ENCODE measurements at places on chromosomes 7 and 10.

DNA sequence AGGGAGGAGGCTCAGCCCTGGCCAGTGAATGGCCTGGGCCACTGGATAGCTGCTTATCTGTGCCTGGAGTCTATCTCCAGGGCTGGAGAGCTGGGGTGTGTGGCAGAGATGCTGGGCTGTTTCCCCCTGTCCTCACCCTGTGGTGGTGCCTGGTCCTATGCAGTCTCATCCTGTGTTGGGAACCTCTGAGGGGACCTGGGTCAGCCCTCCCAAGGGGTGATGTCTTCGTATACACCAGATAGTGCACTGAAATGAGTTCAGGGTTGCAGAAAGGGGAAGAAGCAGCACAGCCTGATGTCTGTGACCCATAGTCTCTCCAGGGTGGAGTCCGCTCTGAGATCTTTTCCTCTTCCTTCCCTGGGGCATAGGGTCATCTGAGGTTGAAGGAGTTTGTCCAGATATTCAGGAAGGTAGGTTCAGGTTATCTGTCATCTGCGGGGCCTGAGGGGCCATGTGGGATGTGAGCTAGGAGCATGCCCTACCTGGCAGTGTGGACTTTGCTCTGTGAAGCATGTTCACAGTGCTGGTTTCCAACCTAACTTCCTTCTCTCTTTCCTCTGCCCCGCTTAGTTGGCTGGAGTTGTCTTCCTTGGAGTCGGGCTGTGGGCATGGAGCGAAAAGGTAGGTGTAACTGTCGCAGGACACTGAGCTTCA, 33.4 kb upstream of the SH2D4B start:
- DNase-seq = no peak

DNA sequence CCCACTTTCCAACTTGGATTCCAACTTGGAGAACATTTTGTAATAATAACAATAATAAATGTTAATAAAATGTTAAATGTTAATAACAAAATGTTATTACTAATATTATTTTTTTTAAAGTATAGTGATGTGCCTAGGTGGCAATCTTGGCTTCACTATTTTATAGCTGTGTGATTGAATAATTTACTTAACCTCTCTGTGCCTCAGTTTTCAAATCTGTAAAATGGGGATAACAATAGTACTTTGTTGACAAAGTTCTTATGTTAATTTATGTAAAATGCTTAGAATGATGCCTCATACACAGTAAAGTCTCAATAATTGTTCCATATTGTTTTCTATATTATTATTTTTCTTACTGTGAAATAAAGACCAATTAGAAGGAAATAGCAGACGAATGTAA, 23.3 kb upstream of the TMEM26 start:
- DNase-seq = no peak

- DNase-seq = no peak
These were observed 56.8 kb downstream of the ZNF438 start for GRCh38 chr10:30974773-30975415.

GRCh38 chr10:126561294-126561920, 109.1 kb downstream of the C10orf90 start:
- DNase-seq = peak; percentile 62

- DNase-seq = no peak
These were observed 30.0 kb downstream of the MYOF start for GRCh38 chr10:93452143-93452542.

GRCh38 chr7:158740013-158740656, 35.5 kb upstream of the NCAPG2 start:
- no peak for DNase-seq

DNA sequence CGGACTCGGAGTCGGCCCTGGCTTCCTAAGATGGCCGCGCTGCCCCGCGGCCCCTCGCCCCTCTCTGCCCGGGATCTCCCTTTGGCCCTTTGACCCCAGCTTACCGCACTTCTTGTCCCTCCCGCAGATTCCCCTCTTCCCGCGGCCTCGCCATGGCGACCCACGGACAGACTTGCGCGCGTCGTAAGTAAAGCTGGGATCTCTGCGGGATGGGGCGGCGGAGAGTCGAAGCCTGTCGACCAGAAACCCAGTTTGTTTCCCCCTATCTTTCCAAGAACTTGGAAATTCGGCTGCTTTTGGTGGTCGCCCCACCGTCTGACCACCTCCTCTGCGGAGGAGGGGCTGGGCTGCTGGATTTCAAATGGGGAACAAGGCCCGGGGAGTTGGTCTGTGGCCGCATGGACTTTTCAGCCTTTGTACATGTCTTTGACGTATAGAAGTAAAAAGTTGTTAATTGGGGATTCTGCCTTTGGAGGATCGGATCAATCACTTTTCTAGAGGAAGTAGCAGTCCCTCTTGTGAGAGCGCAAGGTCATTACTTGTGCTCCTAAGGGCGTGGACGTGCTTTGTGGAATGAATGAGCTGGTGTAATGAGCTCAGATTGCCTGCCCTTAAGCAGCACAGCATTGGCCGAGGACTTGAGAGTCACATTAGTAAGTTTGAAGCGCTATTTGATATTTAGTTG, 553 bp downstream of the VDAC2 start:
- peak; percentile 60 for DNase-seq

GRCh38 chr10:2985729-2986232, 81.6 kb upstream of the PFKP start:
- no peak for DNase-seq

- DNase-seq = no peak
These were observed 102.6 kb upstream of the LYZL1 start for GRCh38 chr10:29186221-29186620.

DNA sequence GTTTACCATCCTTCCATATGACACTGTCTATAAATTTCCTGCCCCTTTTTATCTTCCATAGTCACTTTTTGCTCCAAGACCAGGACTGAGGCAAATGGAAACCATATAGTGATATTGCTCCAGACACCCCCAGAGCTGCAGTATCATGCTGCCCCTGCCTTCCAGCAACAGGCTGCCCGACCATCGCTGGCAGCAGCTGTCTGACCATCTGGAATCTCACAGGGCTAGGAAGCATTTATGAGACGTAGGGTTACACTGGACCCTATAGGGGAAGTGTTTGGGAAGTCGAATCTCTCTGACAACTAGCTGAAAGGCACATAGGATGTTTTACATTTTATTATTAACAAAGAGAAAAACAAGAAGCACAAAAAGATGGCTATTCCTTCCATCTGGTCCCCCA, 19.4 kb downstream of the ENO4 start:
- DNase-seq = no peak

GRCh38 chr7:1754345-1754908, 84.3 kb downstream of the ELFN1 start:
- DNase-seq = no peak

DNA sequence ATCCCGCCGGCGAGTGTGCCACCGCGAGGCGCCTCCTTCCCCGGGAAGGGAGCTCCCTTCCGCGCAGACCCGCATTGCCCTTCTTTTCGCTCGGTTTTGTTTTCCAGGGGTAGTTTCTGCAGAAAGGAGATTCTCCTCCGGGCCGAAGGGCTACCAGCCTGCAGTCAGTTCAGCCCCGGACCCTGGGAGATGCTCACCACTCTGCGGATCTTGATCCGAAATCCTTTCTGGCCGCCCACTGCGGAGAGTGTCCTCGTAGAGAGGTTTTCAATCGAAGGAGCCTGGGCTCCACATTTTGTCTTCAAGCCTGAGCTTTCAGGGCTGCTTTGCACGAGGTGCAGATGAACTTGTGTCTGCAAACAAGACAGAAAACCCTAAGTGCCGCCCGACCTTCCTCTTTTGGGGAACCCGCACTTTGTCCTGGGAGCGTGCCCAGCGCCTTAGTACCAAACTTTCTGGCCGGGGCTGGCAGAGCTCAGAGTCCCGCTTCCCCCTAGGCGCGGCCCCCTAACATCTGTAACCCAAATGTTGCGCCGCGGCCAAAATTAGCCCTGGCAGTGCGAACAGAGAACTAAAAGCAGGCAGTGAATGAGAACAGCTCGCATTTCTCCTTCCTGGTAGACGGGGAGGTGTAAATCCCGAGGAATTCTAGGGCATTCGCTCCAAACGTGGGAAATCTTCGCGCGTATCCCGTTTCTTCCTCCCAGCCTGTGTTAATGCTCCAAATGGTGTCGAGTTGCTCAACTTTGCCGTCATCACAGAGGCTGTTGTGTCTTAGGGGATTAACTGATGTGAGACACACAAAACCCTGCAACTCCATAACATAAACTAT, 6.7 kb upstream of the EN2 start:
- DNase-seq = peak; percentile 70

GRCh38 chr10:32411797-32412498, 34.0 kb upstream of the CCDC7 start:
- peak; percentile 24 for DNase-seq

DNA sequence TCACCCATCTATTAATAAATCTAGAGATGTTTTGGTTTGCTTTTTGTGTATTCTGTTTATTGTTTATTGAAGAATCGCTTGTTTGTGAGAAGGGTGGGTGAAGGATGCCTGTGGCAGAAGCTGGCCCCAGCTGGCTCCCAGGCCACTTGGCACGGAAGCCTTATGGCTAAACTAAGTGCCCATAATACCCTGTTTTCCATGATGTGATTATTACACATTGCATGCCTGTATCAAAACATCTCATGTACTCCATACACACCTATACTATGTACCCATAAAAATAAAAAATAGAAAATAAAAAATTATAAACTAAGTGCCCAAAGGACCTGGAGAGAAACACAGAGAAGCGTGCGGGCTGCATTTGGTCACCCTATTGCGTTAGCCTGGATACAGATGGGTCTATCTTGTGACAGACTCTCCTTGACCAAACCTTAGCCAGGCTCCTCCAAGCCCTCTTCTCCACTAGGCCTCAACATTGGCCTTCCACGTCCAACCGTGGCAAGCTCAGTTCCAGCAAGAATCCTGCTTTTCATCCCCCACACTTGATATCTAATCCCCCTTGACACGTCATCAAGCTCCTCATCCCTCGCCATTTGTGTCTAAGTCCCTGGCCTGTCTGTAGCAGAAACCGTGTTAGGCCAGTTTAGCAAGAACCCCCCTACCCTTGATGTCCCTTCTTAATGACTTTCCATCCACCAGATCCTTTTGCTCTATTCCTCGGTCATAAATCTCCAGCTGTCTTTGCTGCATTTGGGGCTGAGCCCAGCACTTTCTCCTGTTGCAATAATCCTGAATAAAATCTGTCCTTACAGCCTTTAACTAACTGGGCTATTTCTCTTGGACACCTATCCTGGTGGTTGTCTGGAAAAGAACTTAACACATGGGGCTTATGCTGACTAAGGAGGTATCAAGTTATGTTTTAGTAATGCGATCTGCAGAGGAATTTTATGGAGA, 245.2 kb downstream of the TNS3 start:
- DNase-seq = no peak

- no peak for DNase-seq
These were observed 244.2 kb downstream of the CELF2 start for GRCh38 chr10:11261687-11262493.

- DNase-seq = peak; percentile 91
These were observed 34.3 kb upstream of the MTPAP start for GRCh38 chr10:30383356-30383755.
